ENCODE measurements at places on chromosomes 4 and X.

DNA sequence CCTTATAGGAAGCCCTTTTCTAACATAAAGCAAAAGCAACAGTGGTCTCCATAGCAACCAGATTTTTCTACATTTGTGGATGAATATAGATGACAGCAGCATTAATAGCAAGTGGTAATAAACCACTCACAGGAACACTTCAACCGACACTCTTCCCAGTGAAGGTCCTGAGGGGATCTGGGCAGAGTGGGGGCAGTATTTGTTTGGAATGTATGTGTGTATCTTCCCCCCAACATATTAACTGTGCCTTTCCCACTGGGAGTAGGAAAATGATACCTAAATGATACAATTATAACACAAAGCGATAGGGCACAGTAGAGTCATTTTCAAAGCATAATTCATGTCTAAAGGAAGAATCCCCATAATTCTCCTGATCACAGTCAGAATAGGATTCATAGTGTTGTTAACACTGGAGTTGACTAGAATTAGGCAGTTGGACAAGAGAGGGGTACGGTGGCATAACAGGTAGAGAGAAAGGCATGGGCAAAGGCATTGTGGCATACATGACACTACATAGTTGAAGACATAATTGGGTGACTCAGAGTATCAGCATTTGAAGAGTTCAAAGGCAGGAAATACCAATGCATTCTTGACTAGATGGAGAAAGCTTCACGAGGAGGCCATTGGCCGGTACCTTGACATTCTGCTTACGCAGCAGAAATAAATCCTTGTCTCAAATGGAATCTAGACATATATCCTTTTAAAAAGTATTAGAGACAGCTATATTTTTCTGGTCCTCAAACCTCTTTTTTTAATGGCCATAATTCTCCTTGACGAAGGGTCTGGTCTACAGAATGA lies 15.2 kb downstream of the CAPN6 start:
- no peak for DNase-seq

- no peak for DNase-seq
These were observed 37.4 kb upstream of the SPON2 start for GRCh38 chr4:1209821-1210220.

- DNase-seq = no peak
These were observed 8.9 kb downstream of the MID2 start for GRCh38 chrX:107834275-107835201.

GRCh38 chr4:168629566-168629965 lies 132.7 kb downstream of the PALLD start:
- DNase-seq = no peak

Measured in SW 1271 (cell line).